T-helper 2 cell (primary cell): ENCODE measurements at places on chromosomes 7 and 10.

DNA sequence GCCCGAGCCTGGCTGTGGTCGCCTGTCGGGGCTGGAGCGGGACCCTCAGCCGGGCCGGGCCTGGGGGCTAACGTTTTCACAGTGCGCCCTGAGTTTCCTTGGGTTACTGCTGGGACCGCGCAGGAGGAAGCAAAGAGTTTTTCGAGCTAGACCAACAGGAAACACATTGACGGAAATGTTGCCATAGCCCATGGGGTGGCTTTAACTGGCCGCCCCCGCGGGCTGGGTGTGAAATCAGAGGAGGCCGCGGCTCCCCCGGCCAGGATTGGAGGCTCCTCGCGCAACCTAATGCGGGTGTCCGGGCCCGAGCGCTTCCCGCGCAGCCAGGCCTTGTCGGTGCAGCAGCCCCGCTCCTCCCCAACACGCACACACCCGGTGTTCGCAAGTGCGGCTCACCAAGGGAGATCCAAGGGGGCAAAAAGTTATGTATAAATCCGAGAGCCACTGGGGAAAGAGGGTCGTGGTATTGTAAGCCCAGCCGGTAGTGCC is 1.9 kb downstream of the HHEX start:
- DNase-seq: peak; percentile 8

DNA sequence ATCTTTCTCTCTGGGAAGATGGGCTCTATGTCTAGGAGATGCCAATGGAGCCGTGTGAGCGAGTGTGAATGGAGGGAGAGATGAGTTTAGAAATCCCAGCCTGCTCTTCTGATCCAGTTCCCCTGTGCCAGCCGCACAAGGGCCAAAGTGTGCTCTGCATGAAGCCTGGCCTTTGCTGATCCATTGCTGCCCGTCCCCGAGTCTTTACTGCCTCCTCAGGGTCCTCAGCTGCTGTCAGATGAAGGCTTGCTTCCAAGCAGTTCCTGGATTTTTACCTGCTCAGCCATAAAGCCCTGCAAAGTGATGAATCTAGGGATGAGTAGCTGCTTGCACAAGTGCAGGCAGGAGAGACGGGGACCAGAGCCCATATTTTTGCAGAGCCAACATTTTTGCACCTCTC is 115.9 kb downstream of the ZMIZ1 start:
- DNase-seq: no peak

- peak; percentile 75 for DNase-seq
Measured at GRCh38 chr10:102673819-102674511, 29.7 kb downstream of the TRIM8 start.

DNA sequence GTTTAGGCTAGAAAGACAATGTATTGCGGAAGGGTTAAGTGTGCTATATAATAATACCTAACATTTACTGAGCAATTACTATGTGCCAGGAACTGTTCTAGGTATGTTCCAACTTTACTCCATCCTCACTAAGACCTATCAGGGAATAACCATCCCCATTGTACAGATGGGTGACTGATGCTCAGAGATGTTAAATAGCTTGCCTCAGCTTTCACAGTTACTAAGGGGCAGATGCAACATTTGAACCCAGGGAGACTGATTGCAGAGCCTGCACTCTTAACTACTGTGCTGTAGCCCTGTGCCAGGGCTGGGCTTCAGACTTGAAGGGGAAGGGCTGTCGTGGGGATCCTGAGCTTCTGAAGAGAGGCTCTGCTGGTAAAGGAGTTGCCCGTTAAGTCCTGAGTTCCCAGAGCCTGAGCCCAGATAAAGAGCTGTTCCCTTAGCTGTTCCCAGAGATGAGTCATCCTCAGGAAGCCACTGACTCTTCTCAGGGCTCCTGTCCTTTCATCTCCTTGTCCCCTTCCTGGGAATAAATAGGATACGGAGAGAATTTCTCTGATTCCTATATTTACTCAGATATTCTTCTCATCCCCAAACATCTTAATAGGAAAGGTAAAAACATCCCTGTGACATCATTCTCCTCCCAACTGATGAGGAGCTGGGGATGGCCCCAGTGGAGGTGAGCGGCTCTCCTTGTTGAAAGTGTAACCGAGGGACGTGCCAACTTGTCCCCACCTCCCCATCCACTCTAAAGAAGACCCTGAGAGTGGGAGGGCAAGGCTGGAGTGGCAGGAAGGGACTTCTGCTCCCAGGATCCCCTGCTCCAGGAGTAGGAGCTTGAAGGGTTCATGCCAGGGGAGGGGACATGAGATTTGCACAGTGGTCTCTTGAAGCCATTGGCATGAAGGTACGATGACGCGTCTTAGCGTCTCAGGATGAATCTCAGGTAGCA is 28.0 kb upstream of the HABP2 start:
- no peak for DNase-seq

- no peak for DNase-seq
Measured at GRCh38 chr10:50550291-50550839, 73.4 kb downstream of the SGMS1 start.

DNA sequence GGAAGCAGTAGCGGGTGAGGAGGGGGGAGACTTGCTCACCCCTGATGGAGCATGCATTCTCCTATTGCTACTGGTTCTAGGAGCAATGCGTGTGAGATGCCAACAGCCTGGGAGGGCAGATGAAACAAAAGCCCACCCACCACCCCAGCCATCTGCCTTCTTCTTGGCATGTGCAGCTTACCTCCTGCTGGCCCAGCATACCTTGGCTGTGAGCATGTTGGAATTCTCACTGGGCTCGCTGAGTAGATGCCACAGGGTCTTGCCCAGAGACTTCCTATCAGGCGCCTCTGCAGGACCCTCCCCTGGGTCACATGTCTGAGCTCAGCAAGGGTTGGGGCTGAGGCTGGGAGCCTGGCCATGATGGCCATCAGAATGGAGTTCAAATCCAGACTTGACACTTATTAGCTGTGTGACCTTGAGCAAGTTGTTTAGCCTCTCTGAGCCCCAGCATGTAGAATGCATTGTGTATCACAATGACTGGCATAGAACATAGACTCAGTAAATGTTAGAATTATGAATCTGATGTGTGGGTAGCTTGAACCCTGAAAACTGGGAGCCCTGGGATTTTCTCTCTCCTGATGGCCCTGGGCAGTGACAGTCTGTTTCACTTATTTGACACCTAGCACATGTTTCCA is 38.2 kb downstream of the CDH23 start:
- DNase-seq: no peak

GRCh38 chr7:80770061-80770460 is 131.6 kb downstream of the CD36 start:
- no peak for DNase-seq

GRCh38 chr7:44281811-44282600 is 43.4 kb downstream of the CAMK2B start:
- no peak for DNase-seq

DNA sequence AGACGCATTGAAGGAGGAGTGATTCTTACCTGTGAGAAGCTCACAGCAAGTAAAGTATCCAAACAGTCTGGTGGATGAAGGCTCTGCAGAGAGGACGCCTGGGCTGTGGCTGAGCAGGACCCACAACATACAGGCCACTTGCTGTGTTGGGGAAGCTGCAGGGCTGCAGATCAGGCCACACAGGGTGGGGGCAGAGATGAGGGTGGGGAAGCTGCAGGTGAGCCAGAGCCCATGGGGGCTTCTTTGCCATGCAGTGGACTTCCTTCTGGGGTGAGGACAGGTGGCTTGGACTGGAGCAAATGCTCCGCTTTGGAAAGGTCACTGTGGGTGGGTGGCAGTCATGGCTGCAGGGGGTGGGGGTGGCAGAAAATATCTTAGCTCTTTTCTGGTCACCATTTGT is 214.8 kb downstream of the GLRX3 start:
- no peak for DNase-seq

- DNase-seq: no peak
Measured at GRCh38 chr10:59857921-59858320, 48.4 kb downstream of the CCDC6 start.

DNA sequence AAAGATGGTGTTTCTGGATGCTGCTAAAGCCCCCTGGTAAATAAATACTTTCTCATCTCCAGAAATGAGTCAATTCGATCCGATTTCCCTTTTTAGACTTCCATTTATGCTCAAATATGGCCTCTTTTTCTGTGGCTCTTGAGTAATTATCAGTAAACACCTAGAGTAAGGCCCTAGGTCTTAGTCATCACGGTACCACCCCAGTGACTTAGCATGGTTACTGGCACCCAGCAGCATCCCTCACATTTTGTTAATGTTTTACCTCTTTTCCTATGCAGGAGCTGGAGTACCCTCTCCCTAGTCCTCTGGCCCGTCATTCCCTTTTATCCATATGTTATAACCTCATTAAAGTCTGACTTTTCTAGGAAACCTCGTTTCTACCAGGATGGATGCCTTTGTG is 19.5 kb downstream of the CHN2 start:
- no peak for DNase-seq

GRCh38 chr7:50721160-50721559 is 61.5 kb downstream of the GRB10 start:
- no peak for DNase-seq

DNA sequence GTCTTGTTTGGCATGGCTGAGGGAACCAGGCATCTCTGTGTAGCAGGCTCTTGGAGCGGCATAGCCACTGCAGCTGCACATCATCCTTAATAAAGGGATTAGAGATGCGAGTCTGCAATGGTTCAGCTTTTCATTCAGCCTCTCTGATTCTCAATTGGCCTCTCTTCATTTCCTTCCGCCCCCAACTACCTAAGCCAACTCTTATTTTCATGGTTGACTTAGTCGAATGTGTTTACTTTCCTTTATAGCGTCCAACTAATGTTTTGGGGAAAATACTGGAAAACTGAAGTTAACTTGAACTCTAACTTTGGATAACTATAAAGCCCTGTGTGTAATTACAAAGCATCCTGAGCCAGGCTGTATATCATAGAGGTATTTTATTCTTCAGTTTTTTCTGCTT is 202.2 kb upstream of the KIAA1217 start:
- DNase-seq: no peak

DNA sequence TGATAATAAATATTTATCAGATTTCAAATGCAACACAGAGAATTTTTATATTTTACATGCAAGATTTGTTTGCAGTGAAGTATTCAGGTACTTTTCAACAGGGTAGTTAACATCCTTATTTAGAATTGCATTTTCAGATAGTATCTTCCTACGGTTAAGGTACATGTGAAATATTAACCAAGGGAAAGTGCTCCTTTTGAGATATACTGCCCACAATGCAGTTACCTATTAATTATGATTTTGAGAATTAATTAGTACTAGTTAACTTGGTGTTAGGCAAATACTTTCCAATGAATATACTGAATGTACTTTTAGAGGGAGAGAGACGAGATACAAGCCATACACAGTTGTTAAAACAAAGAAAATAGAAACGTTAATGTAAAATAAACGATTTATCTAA is 206.2 kb upstream of the YAE1 start:
- no peak for DNase-seq

GRCh38 chr7:149423449-149424110 is 37.3 kb downstream of the ZNF777 start:
- no peak for DNase-seq

GRCh38 chr7:151113344-151114150 is 27.3 kb downstream of the AGAP3 start:
- DNase-seq: no peak

GRCh38 chr7:127812540-127812939 is 160.5 kb downstream of the SND1 start:
- DNase-seq: no peak

- no peak for DNase-seq
Measured at GRCh38 chr7:87876869-87877234, 559 bp downstream of the DBF4 start.

- no peak for DNase-seq
Measured at GRCh38 chr7:106504645-106505044, 156.3 kb downstream of the CCDC71L start.

GRCh38 chr10:77520995-77521394 is 116.6 kb downstream of the KCNMA1 start:
- DNase-seq: no peak

- no peak for DNase-seq
Measured at GRCh38 chr7:122289426-122289825, 15.1 kb downstream of the FEZF1 start.

- no peak for DNase-seq
Measured at GRCh38 chr10:61399406-61399805, 53.8 kb downstream of the TMEM26 start.
